ENCODE measurements at places on chromosomes 13 and 19. TPM values are rescaled to one million over a fixed set of nuclear protein-coding genes. Genes with fewer than 3 reads are reported as not detected.

The ZNF418 gene
- polyA plus RNA-seq: not detected

The RFPL4A gene
- not detected for polyA plus RNA-seq

The RUBCNL gene
- not detected for polyA plus RNA-seq

The IZUMO2 gene
- not detected for polyA plus RNA-seq

The MOB3A gene
- polyA plus RNA-seq: 42.2 TPM

The NANOS3 gene
- not detected for polyA plus RNA-seq

The MAP4K1 gene
- 98.1 TPM for polyA plus RNA-seq

The ZFP14 gene
- polyA plus RNA-seq: 0.46 TPM

The ALKBH6 gene
- polyA plus RNA-seq: 34.6 TPM

The PALM gene
- not detected for polyA plus RNA-seq
